ENCODE measurements at places on chromosomes 12 and 14.
A peak's percentile ranks its signal among the peaks of the same experiment; 100 is the strongest.

GRCh38 chr12:124752437-124753227 is 111.0 kb downstream of the SCARB1 start:
- DNase-seq = no peak

GRCh38 chr12:2904260-2904659 is 13.6 kb downstream of the TULP3 start:
- DNase-seq = no peak

DNA sequence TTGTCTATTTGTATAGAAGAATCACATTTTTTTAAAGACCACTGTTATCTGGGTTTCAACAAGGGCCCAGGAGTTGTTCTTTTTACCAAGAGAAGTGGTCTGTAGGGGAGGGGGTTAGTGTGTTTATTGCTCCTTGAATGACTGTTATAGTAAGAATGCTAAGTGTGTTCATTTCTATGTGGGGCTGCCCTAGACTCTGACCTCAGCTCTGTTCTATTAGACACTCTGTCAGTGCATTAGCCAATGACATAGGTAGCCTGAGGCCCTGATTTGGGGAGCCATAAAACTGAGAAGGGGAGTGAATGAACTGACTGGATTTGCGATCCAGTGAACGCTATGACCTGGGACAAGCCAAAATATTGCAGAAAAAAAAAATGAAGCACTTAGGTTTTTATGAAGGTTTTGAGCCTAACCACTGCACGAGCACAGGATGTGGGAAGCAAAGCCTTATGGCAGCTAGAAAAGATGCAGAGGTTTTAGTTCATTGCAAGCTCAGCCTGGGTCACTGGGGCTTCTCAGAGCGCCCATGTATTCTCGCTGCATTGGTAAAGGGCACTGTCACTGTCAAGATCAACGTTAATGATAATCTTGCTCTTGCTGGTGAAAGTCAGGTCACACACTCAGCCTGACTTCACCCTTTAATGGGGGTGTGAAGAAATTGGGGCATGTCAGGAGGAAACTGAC is 63.8 kb downstream of the PRKCH start:
- DNase-seq = no peak

DNA sequence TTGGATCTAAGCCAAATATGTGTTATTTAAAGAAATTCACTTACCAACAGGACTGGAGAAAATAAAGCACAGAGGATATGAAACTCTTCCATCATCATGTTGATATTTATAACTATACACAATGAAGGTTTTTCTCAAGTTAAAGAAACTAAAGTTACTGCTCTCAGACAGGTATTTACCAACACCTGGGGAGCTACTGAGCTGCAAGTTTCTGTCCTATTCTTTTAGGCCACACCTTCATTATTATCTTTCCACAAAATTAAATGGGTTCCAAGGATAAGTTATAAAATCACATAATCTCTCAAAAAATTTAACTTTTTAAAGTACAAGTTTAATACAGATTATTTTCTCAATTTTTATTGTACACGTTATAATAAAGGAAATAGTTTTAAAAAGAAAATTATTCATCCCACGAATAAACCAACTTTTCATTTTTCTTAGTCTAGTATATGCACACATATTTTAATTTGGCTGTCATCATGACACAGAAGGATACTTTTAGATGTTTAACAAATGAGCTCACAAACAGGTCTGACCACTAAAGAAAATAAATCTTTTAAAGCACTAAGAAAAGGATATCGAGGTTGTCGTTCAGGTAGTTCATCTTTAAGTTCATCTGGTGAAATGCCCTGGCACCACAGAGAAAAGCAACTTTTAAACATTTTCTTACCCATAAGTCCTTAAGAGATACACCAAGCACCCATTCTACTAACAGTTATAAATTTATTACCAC is 7.8 kb downstream of the GMFB start:
- DNase-seq = no peak

DNA sequence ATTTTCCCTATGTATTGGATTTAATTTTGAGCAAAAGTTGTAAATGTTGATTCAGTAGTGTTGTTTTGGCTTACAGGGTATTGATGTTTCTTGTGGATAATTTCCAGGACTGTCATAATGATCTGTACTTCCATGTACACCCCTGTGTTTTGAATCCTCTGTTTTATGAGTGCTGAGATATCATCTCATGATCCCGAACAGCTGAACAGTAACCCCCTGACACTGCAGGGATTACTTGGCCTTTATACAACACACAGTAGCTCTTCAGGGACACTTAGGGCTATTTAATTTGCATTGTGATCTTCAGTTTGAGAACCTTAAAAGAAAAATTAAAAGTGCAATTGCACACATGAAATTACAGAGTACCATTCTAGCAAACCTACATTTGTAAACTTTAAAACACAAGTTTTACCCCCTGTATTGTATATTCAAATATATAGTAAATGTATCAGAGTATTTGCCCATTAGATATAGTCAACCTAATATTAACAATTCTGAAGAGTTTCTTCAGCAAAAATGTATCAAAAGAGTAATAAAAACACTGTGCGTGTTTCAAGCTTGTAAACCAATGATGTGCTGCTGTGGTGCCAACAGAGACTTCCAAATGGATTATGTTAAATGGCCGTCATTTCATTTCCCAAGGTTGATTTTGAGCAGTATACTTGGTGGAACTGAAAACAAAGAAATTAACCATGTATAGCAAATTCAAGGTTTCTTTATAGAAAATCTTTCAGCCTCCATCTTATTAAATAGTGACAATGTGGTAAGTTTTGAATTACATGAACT is 27.9 kb upstream of the MYF6 start:
- DNase-seq = no peak

- DNase-seq = no peak
Observed at GRCh38 chr14:69285661-69286255, 25.8 kb downstream of the GALNT16 start.

DNA sequence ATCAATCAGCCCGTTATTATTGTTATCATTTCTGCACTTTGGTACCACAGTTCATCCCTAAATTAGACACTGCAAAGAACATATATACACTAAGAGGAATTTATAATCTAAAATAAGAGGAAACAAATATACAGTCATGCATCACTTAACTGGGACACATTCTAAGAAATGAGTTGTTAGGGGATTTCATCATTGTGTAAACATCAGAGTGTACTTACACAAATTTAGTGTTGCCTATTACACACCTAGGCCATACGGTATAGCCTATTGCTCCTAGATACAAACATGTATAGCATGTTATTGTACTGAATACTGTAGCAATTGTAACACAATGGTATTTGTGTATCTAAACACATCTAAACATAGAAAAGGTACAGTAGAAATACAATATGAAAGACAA is 190.5 kb downstream of the BMP4 start:
- no peak for DNase-seq

- no peak for DNase-seq
Observed at GRCh38 chr12:71504476-71504875, 64.9 kb downstream of the LGR5 start.

DNA sequence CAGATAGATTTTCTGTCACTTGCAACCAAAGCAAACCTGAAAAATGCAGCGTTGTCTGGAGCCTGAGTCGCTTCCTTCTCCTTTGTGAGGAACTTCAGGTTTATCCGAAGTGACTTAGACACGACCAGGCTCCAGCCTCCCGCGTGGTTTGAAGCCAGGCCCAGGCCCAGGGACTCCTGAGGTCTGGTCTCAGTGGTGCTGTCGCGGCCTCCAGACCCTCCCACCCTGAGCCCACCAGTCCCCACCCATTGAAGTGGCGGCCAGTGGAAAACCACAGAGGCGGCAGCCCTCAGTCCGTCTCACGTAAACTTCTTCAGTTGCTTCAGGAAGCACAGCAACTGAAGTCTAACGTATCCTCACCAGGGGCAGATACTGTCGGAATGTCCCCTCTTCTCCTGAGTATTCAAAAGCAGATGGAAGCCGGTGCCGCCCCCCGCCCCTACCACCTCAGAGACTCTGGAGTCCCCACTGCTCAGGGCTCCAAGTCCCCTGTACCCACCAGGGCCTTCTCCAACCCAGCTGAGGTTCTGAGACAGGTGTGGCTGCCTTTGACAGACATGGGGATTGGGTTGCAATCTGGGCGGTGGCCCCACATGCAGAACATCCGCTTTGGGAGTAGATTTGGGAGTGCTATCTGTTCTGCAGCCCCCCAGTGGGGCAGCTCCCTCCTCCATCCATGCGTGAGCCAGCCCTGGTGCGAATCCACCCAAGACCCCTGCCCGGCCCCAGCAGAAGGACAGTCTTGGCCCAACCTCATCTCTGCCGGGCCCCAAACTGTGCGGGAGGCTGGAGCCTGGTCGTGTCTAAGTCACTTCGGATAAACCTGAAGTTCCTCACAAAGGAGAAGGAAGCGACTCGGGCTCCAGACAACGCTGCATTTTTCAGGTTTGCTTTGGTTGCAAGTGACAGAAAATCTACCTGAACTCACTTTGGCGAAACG is 26.6 kb upstream of the GALNT9 start:
- DNase-seq = no peak

DNA sequence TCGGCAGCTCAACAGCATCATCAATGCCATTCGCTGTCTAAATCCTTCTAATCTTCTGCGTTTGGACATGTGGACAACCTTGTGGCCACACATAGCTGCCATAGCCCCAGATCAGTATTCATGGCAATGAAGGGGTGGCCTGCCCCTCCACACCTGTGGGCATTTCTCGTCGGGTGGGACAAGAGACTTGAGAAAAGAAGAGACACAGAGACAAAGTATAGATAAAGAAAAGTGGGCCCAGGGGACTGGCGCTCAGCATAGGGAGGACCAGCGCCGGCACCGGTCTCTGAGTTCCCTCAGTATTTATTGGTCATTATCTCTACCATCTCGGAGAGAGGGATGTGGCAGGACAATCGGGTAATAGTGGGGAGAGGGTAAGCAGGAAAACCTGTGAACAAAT is 42.3 kb downstream of the MAGOHB start:
- DNase-seq = no peak

DNA sequence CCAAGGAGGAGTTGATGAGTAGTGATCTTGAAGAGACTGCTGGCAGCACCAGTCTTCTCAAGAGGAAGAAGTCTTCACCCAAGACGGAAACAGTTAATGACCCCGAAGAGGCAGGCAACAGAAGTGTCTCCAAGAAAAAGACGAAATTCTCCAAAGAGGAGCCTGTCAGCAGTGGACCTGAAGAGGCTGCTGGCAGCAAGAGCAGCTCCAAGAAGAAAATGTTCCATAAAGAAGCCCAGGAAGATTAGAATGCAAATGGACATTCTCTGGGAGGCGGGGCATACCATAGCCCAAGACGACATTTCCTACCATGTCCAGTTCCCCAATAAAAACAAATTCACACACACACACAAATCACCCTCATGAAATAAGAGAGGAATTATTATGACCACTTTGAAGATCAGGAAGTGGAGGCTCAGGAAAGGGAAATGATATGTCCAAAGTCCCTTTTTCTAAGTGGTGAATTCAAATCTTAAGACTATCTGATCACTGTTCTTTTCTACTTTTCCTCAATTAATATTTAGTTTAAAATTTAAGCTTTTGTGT is 131.8 kb downstream of the PAWR start:
- no peak for DNase-seq

DNA sequence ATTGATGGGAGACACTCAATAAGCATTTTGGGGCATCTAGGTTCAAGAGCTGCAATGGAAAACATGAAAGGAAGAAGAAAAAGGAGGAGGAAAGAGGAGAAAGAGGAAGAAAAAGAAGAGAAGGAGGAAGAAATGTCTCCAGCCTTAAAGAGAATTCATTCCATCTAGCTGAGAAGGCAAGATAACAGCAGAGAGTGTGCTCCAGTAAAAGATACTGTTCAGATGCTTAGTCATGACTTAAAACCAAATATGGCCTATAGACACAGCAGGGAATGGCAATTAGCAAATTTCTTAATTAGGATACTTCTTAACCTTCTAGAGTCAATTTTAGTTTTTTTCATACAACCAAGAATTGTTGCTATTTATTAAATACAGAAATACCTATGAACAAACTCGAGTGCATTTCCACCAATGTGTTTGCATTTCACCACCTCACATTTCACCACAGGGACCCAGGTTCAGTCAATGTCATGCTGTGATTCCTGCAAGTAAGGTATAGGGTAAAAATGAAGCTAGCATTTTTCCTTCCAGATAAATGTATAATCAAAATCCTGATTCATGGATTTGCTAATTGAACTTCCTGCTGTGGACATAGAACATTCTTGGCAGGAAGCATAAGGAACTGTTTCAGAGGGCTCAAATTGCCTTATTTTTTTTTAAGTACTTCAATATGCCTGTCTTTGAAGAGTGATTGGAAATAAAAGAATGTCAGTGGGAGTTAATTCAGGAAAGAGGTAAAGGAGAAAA is 177.8 kb downstream of the RPS29 start:
- no peak for DNase-seq

- peak; percentile 79 for DNase-seq
Observed at GRCh38 chr12:112116232-112117060, 7.9 kb upstream of the NAA25 start.

GRCh38 chr12:106066051-106066705 is 72.6 kb downstream of the NUAK1 start:
- DNase-seq = no peak

GRCh38 chr14:39615352-39615751 is 183.1 kb upstream of the FBXO33 start:
- peak; percentile 25 for DNase-seq

All from HuH-7 (cell line).